ENCODE measurements at places on chromosomes 2 and 18.

DNA sequence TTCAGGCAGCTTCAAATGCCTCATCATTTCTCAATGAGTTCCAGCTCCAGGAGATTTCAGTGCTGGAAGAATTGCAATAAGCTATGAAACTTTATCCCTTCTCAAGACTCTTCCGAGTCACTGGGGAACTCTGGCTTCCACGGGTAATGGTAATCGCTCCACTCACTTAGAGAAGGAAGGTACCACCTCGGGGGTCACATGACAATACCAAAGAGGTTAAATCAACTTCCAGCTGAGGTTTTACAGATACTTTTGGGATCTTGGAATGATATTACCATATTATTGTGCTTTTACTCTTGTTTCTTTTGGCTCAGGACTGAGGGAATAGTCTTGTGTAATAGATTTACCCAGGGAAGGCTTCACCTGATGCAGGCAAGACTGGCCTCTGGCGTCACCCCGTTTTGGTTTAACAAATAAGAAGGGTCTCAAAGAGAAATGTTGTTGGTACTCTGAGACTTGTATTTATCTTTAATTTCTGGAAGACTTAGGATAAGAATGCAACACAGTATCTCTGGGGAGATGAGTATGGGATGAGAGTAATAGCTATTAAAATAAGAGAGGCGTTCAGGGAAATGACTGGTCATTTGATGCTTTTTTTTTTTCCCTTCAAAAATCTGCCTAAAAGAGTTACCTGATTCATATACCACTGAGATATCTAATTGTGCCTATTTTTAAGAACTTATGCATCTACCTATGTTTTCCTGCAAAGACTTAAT lies 316.9 kb upstream of the ZEB2 start:
- DNase-seq: no peak

DNA sequence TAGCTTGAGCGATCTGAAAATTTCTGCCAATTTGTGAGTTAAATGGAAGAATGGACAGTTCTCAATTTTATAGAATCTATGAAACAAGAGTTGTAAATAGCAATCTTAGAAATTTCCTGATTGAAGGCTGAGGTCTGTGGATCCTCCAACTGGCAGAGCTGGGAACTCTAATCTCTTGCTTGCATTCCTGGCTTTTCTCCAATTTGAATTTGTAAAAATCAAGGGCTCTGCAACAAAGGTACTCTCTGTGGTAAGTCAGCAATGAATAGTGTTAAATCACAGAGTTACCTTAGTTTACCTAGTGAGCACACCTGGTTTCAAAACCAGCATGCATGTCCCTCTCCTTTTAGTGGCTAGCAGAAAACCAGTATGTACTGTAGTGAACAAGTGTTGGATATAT lies 1070.5 kb downstream of the TDRD15 start:
- no peak for DNase-seq

DNA sequence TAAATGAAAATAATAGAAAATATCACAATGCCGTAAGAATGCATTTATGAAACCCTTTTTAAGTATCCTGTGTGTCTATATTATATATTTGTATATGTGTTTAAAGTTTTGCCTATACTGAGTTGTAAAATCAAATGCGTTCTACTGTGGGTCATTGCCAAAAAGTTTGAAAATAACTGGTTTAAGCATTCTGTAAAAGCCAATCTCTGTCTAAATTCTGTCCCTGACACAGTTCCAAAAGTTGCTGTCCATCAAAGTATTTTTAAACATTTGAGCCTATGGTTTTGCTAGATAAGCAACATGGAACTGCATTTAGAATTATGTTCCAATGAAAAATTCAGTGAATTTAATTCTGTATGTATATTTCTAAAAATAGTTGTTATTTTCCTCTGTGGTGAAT lies 1360.4 kb upstream of the CRIM1 start:
- no peak for DNase-seq

- no peak for DNase-seq
These were observed 64.1 kb downstream of the DTNA start for GRCh38 chr18:34773961-34774766.

GRCh38 chr2:131673400-131674173 lies 145.9 kb downstream of the CCDC74A start:
- DNase-seq: peak; percentile 36

DNA sequence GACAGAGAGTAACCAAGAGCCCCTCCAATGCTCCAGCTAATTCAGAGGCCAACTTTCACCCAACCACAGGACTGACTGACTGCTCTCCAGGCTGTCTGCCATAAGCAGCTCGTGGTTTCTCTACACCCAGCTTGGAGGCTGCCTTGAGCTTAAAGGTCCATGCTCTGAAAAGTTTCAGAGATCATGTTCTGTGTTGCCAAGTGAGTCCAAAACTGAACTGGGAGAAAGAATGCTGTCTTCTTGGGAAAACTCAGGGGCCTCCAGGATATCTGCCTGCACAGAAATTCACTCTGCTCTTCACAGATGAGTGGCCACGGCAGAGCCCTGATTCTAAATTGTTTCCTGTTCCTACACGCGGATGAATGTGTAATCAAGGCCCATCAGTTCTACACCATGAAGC lies 51.1 kb downstream of the LPIN2 start:
- DNase-seq: no peak

- no peak for DNase-seq
These were observed 11.0 kb upstream of the LRRFIP1 start for GRCh38 chr2:237616373-237616733.

- DNase-seq: no peak
These were observed 35.7 kb downstream of the CELF4 start for GRCh38 chr18:37529863-37530262.

- no peak for DNase-seq
These were observed 1.6 kb downstream of the TBR1 start for GRCh38 chr2:161417438-161418274.

DNA sequence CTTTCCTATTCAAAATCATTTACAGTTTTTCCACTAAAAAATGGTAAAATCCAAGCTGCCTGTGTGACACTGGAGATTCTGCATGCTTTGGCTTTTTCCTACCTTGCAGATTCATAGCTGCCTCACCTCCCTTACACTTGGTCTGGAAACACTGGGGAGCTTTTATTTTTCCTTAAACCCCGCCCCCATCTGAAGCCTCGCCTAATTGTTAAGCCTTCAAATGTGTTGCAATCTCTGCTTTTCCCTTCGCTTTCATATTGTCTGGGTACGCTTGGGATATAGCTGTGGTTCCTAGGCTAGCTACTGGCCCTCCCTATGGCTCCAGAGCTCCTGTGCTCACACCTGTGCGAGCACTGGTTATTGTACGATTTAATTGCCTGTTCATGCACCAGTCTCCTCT lies 942.4 kb upstream of the GYPC start:
- no peak for DNase-seq

GRCh38 chr2:210323003-210323402 lies 8.0 kb upstream of the MYL1 start:
- no peak for DNase-seq

DNA sequence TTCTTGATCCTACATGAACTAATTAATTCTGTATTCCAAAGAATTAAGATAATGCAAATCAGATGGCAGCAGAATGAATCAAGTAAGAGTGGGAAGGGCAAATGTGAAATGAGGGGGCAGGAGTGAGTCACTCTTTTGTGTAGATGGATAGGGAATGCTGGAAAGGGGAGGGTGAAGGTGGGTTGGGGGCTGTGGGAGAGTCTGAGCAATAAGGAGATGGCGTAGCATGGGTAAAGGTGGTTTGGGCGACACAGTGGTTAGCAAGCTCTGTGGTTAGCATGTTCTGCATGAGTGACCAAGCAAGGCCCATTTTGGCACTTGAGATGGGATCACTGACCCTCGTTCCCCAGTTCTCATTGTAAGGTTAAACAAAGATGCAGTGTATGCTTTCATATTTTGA lies 20.4 kb downstream of the GPD2 start:
- DNase-seq: no peak

- DNase-seq: no peak
These were observed 78.7 kb downstream of the RTTN start for GRCh38 chr18:70126832-70127231.

DNA sequence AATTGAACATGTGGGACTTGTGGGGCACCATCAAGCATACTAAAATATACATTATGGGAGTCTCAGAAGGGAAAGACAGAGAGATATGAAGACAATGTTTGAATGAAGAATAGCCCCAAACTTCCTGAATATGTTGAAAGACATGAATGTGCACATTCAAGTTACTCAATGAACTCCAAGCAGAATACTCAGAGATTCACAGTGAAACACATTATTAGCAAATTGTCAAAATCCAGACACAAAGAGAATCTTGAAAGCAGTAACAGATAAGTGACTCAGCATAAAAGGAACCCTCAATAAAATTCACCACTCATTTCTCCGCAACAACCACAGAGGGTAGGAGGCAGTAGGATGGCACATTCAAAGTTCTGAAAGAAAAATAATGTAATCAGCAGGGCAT lies 8.8 kb downstream of the C2orf92 start:
- no peak for DNase-seq

DNA sequence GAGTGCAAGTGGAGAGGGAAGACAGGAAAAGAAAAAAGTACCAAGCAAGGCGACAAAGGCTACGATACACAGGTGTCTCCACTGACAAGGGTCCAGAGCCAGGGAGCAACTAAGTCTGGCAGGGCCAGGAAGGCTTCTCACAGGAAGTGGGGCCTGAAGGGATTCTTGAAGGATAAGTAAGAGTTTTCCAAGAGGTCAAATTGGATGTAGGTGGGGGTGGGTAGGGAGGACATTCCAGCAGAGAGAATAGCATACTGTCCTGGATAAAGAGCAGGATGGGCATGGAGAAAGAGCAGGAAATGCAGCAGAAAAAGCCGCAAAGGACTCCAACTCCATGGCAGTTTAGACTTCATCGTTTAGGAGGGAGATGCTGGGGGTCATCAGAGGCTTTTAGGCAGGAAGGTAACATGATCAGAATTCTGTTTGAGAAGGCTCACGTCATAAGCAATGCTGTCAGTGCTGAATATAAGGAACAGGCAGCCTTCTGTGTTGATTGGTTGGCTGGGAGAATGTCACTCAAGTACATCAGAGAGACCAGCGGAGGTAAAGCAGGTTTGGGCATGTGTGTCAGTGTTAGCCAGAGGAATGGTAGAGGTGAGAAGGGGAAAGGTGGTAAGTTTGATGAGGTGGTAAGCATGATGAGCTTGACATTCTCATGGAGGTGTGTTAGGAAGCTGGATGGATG lies 35.1 kb downstream of the ARHGAP25 start:
- DNase-seq: no peak

- no peak for DNase-seq
These were observed 126.6 kb upstream of the RMDN2 start for GRCh38 chr2:37798315-37799005.

DNA sequence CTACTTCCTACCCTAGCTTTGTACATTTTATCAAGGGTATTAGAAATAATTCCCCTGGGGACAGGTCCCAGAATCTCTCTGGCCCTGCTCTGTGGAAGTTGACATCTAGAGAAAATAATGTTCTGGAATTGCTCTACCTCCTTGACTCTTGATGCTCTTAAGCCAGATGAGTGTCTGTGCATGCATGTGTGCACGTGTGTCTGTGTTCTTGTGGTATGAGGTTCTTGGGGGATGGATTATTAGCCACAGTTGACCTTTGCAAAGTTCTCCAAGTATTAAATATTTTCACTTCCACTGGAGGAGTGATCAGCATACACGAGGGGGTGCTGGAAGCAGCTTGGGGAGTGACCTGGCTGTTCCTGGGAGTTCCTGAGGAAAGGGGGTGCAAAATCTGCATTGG lies 61.2 kb upstream of the PELI1 start:
- no peak for DNase-seq

GRCh38 chr2:193371200-193371599 lies 1176.5 kb upstream of the TMEFF2 start:
- no peak for DNase-seq

GRCh38 chr18:60145776-60146175 lies 226.8 kb downstream of the MC4R start:
- DNase-seq: no peak

DNA sequence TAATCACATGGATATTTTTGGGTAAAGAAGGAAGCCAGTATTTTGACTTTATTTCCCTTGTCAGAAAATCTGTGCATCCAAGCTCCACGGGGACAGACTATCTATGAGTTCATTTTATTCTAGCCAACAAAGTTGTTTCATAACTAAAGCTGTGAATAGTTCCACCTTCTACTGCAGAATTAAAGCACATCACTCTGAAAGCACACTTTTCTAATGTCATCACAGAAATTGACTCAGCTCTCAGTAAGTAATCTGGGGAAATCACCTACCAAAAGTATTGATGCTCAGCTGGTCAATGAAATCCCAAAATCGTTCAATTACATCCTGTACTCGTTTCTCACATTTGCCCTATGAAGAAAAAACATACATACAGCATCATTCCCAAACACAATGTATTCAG lies 19.1 kb downstream of the IAH1 start:
- DNase-seq: no peak

GRCh38 chr18:24271381-24272228 lies 126.0 kb downstream of the OSBPL1A start:
- DNase-seq: no peak

- no peak for DNase-seq
These were observed 675.6 kb upstream of the VRK2 start for GRCh38 chr2:57370882-57371585.

DNA sequence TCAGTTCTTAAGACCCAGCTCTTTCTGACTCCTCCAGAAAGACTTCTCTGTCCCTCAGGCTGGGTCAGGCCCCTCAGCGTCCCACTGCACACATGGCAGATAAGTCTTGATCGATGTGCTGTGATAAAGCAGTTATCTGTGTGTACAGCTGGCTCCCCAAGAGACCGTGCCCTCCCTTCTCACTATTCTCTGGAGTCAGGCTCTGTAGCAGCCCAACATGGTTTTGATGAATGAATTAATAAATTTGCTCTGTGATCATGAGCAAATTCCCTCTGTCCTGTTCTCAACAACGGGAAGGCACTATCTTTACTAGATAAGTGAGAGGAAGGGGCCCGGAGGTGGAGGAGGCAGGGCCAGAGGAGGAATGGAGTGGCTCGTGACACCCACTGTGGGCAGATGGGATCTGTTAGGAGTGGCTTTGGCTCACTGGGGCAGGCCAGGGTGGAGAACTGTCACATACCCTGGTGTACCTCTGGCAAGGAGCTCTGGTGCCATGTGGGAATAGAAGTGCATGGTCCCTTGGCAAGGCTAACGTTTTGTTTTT lies 48.3 kb downstream of the ZFP36L2 start:
- no peak for DNase-seq

DNA sequence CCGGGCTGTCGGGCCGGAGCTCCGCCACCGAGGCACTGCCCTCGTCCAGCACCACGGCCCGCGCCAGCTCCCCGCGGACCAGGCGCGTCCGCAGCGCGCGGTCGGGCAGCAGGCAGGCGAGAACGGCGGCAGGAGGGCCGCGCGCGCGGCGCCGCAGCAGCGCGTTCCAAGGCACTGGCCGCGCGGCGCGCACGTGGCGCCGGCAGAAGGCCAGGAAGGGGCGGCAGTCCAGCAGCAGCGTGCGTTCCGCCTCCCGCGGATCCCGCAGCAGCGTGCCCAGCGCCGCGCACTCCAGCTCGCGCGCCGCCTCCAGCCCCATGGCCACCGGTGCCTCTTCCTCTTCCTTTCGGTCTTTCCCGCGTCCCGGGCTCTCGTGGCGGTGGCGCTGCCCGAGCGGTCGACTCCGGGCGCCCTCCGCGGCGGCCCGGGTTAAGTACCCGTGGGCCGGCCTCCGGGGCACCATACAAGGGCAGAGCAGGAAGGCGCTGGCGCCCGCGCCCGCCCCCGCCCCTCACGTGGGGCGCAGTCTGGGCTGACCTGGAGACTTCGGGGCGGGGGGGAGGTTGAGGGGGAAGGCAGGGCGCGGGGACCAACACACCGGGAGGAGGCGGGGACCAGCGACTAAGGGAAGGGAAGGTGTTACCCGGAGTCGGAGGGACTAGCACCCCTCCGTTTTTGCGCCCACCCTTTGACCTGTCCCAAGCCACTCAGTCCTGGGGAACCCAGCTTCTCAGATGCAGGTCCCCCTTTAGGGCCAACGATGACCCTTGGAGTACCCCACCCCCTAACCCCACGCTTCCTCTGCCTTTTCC lies at the start of gene DUSP2:
Gene DUSP2 (minus strand): TSS at position 405 of the 812 bp plus-strand sequence. CDS start 86 bp downstream, at position 319.
- peak; percentile 81 for DNase-seq
